ENCODE measurements at places on chromosomes 7 and 10. TPM values are rescaled to one million over a fixed set of nuclear protein-coding genes. Genes with fewer than 3 reads are reported as not detected.

Gene SORBS1
- 196 TPM for total RNA-seq

Gene MRLN
- total RNA-seq = not detected

DNA sequence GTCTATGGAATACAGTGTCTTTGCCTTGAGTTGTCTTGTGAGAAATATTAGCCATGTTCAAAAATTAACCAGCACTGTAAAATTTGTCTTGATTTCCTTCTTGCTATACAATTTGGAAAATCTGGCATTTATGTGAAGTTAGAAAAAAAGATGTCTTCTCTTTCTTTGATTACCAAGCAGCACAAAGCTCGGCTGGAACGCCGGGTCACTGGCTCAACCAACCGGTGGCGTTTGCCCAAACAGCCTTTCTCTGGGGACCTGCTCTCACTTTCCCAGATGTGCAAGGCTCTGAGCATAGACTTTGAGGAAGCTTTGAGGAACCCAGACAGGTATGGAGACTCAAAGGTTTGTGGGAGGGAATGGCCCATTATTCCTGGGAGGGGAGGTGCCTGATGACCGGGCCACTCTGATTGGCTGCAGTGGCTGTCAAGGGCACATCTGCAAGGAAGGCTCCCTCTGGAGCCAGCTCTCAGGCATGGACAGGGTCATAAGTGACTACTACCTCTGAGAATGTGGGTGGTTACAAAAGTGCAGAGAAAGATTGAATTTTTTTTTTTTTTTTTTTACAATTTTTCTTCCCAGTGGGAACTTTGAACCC, 5.6 kb downstream of the BTBD16 start:
- DNase-seq = no peak

DNA sequence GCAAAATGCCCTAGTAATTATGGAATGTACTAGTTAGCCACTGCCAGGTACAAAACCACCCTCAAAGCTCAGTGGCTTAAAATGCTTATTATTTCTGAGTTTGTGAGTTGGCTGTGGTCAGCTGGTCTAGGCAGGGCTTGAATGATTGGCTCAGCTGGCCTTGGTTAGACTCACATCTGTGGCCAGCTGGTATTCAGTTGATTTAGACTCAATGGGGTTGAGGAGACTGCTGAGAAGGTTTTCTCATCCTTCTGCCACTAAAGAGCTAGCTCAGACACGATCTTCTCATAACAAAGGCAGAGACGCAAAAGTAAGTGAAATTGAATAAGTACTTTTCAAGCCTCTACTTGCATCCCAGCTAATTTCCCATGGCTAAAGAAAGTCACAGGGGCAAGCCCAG, 57.1 kb upstream of the CYP2C18 start:
- DNase-seq = no peak

DNA sequence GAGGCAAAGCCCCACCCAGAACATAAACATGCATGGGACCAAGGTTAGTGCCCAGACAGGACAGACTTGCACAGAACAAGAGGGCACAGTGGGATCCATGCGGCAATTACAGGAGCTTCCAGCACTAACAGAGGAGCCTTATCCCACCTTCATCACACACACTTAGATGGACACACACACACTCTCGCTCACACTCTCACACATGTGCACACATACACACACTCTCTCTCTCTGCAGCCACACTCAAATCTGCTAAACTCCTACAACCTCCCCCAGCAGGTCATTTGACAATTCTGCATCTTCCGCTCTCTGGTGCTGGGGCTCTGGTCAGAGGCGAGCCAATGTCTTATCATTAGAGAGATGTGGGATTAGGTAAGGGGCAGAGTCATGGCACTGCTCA, 120.5 kb downstream of the UBE2H start:
- DNase-seq = no peak

Gene HABP2
- 1.5 TPM for total RNA-seq

GRCh38 chr10:103472005-103472404, 7.0 kb downstream of the CALHM3 start:
- DNase-seq = no peak

DNA sequence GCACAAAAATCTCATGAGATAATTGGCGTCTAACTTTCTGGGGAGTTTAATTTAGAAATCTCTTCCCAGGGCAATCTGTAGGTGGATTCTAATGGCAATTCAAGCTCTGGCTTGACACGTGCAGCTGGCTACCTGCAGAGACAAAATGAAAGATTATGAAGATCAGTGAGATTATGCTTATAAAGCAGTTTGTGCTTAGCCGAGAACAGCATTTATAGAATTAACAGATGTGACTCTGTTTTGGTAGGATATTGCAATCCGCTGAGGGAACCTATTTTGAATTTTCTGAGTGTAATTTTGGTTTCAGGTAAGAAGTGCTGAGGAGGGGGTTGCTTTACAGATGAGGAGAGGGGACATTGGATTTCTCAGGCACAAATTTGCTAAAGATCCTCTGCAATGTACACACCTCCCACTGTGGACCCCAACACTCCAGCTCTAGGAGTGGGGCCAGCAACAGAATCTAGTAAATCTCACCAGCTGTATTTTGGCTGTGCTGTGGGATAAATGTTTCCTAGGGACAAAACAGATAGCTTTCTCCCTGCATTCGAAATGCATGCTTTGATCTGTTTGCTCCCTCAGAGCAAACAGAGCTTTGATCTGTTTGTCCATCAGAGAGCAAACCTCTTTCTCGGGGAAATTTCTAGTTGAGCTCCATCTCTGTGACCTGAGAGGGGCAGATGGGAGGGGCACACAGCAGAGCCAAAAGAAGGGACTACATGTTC, 7.4 kb downstream of the GJD4 start:
- no peak for DNase-seq

Gene FAM20C
- total RNA-seq = 34.4 TPM

GRCh38 chr10:43965033-43965917, 316.6 kb upstream of the ZNF32 start:
- DNase-seq = no peak

DNA sequence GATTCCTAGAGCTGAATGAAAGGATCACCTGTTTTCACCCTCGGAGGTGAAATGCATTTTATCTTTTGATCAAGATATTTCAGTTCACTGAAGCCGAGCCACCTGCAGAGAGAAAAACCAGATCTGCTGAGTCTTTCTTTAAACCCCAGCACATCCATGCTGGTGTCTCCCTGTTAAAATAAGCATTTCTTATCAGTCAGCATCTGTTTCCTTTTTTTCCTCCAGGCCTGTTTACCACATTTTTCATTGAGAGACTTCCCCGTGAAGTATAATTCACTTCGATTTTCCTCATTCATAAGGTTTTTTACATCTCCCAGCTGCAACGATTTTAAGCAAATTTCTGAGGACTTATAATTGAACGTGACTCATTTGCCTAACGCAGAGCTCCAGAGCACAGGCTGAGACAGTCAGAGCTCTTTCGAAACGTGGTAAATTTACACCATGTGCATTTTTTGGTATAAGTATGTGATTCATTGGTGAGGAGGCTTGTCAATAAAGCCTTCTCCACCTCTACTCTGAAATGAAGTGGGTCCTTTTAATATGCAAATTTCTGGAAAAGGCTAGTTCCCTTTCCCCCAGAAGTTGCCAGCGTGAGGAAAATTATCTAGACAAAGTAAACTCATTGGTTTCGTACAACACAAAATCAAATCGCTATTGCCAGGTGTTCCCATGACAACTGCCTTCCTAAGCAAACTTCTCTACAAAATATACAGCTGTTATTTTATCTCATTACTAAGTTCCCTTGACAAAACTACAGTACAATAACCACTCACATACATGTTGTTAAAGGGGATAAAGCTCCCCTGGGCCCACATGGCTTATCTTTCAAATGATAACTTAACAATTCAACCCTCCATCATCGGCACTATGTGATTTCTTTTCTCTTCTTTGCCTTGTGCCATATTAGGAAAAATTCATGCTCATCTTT, 374.8 kb upstream of the AKR1E2 start:
- no peak for DNase-seq

Gene SORCS1
- total RNA-seq = 32.5 TPM

- DNase-seq = peak; percentile 10
Measured at GRCh38 chr10:16520900-16521299, 779 bp downstream of the C1QL3 start.

GRCh38 chr7:130880668-130881067, 146.7 kb upstream of the KLF14 start:
- no peak for DNase-seq

DNA sequence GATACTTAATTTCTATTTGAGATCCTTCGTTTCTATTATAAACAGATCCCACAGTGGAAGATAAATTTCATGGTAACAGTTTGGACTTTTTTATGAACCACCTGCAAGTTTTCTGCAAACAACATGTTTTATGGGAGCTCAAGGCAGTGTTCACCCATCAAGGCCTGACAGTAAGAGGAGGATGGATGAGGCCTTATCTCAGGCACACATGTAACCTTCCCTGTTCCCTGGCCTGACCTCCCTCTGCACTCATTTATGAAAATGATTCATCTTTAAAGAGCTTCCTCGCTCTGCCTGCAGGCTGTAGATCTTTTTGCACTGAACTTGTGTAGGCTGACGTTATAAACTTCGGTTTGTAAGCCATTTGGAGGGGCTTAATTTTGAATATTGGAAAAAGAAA, 500.1 kb downstream of the GATA3 start:
- DNase-seq = no peak

DNA sequence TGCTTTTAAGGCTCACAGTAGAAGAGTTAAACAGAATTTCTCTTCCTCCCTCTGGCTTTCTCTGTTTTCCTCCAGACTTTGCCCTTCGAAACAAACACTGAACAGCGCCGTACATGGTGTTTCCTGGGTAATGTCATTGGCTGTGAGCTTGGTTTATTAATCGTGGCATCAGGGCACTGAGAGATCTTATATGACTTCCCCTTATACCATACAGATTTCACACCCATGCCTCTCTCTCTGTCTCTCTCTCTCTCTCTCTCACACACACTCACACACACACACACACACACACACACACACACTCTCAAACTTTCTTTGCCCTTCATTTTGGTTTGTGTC, 195.5 kb downstream of the CREB5 start:
- DNase-seq = no peak

Gene MKI67
- total RNA-seq = 0.11 TPM

Gene MCU
- total RNA-seq = 20.6 TPM

- DNase-seq = peak; percentile 27
Measured at GRCh38 chr10:110357252-110357780, 52.6 kb upstream of the SMNDC1 start.

GRCh38 chr7:98286093-98286539, 4.6 kb downstream of the BRI3 start:
- DNase-seq = no peak

Gene SMKR1
- total RNA-seq = 10.3 TPM

Gene CCL26
- not detected for total RNA-seq

GRCh38 chr10:106930751-106931150, 233.8 kb downstream of the SORCS1 start:
- no peak for DNase-seq

DNA sequence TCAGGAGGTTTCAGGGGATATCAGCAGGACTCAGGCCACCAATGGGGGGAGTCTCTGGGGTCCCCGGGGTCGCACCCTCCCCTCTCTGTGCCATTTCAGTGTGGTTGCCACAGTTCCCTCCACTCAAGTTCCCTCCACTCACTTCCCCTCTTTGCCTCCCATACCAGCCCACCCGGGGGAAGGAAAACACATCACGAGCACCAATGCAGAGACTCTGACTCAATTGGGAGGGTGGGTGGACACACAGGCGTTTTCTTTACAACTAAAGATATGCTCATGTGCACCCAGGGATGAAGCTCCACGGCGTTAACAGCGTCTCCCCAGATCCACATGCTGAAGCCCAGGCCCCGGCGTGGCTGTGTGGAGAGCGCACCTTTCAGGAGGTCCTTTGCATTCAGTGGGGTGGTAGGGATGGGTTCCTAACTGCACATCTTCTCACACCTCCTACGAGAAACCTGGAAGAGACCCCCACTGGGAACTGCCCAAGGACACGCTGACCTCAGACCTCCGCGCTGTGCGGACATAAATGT, 254.1 kb downstream of the ZMYND11 start:
- DNase-seq = no peak

Gene PNPLA8
- total RNA-seq = 41.4 TPM

GRCh38 chr7:30322271-30323005, 38.0 kb downstream of the ZNRF2 start:
- DNase-seq = no peak

DNA sequence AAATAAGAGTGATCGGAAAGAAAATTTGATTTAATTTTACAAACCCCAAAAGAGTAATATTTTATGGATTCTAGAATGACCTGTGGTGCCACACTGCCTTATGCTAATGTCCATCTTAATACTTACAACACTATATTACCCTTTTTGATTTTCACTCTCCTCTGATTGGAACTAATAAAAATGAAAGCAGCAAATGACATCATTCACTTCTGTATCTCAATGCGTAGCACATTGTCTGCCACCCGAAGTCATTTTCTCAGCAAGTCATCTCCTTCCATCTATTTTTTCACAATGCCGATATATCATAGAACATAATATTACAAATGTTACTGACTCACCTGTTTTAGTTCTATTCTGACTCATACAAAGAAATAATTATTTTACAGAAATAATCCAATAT, 127.5 kb upstream of the PCLO start:
- no peak for DNase-seq

Gene ADIRF
- total RNA-seq = 83.9 TPM

GRCh38 chr10:22410846-22411245, 65.5 kb downstream of the SPAG6 start:
- DNase-seq = no peak

- DNase-seq = no peak
Measured at GRCh38 chr10:63573068-63573697, 52.0 kb downstream of the REEP3 start.

Gene TNS3
- 39.8 TPM for total RNA-seq

DNA sequence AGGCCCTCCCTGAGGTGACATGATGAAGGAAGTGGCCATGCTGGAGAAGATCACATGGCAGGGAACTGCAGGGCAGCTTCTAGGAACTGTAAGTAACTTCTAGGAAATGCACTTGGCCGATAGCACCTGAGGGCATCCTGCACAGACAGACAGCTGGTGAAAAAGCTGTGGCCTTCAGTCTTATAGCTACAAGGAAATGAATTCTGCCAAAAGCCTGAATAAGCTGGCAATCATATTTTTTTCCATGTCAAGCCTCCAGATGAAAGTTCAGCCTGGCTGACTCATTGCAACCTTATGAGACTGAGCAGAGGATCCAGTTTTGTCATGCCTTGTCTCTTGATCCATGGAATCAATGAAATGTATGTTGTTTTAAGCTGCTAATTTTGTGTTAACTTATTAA, 91.1 kb upstream of the CACNA2D1 start:
- DNase-seq = no peak

GRCh38 chr7:95687759-95688343, 84.5 kb upstream of the DYNC1I1 start:
- DNase-seq = no peak

GRCh38 chr7:17689361-17689902, 250.9 kb downstream of the SNX13 start:
- DNase-seq = no peak

DNA sequence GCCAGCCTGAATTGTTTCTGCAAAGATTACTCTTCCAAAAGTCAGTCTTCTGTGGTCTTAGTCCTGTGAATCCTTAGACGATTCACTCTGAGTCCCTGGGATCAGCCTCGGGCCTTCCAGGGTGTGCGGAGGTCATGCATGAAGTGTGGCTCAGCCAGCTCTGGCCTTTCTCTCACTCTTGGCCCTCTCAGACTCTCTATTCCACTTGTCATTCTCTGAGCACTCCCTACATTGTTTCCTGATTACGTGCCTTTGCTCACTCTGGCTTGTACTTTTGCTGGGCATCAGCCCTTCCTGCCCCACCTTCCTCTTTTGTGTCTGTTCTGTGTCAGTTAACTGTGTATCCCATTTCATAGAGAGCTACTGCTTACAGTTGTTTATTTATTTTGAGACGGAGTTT, 36.0 kb downstream of the CCNY start:
- DNase-seq = no peak

GRCh38 chr10:113540845-113541548, 11.9 kb upstream of the HABP2 start:
- DNase-seq = no peak
